ENCODE measurements at places on chromosomes 5 and 9.

DNA sequence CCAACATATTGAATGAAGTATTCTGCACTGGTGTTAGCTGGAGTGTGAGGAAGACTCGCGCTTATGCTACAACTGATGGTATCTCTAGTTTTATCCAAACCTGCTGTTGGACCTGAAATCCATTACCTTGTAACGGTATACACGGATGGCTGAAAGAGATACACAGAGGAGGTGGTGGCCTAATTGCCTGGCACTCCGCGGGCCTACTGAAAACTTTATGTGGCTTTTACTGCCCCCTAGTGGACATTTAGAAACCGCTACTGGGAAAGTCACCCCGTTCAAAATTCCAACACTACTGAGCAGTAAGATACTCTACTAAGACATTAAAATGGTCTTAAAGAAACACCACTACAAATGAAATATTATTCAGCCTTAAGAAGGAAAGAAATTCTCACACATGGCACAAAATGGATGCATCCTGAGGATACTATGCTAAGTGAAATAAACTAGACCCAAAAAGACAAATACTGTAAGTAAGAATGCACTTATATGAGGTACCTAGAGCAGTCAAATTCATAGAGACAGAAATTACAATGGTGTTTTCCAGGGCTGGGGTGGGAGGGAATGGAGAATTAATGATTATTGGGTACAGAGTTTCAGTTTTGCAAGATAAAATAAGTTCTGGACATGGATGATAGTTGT lies 100.4 kb downstream of the TTLL11 start:
- peak; percentile 14 for DNase-seq

DNA sequence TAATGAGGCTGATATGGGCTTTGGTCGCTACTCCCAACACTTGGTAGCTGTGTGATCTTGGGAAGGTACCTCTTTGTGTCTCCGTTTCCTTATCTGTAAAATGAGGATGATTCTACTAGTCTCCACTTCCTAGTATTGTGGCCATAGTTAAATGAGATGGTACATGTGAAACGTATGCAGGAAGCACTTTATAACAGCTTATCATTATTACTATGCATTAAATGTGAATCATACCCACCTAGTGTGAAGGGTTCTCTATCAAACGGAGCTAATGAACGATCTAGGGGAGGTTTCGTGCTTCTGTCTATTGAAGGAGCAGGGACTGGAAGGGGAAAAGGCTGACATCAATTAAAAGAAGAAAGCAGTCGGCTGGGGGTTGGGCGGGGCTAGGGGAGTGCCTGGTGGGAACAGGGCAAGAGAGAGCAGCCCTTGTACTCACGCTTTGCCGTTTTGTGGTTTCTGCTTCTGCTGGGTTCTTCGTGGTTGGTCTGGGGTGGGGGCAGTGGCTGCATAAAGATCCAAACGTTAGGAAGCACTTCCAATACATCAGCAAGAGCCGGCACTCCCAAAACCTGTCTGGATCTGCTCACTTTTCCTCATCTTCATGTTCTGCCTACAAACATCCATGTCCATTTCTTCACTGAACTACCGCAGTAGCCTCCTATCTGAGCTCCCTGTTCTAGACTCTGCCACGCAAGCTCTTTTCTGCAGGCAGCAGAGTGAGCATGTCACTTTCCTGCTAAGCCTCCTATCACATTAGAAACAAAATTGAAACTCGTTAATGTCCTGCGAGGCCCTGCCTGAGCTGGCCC lies 30.8 kb downstream of the LCP2 start:
- no peak for DNase-seq

DNA sequence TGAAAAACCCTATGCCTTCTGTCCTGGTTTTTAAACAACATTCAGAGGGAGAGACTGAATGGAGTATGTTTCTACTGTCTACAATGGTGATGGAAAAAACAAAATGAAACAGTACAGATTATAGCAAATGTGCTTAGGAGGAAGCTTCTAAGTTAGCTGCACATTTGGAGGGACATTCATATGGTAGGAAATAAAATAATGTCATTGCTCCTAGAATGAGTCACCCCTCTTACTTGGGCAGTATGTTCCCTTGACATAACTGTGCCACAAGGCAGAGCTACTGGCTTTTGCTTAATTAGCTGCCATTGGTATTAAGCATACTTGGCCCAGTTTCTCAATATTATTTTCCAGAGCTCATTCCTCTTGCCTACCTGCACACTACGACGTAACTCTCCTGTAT lies 128.9 kb downstream of the GDNF start:
- DNase-seq = no peak

DNA sequence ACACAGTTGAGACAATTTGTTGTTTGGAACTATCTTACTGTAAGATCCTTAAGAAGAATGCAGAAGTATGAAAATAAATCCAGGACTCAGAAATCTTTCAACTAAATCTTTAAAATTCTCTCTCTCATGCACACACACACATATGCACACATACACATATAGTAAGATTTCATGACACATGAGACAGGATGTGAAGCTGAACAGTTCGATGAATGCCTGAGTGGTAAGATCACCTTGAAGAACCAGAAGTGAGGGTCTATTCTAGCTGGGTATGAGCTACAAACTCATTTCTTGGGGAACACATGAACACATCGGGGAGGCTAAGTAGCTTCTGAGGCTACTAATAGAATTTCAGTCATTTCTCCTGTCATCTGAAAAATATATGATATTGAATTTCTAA lies 153.6 kb downstream of the TMC1 start:
- DNase-seq = no peak

- DNase-seq = no peak
These were observed 6.8 kb upstream of the LRRC14B start for GRCh38 chr5:184471-184870.

DNA sequence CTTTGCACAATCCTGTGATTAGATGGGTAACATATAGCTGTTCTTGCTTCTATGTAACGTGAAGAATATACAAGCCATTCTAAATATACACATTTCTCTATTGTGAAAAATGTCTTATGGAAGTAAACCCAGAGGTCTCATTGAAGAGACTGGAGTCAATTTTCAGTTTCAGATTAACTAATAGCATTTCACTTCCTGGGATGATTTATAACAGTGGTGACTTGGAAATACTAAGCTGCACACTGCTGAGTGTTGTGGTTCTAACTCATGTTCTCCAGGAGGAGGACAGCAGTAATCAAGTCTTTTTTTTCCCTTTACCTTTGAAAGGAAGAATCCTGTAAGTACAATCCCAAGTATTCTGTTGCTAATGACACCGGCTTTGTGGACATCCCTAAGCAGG lies 3.3 kb downstream of the CTSL start:
- no peak for DNase-seq

DNA sequence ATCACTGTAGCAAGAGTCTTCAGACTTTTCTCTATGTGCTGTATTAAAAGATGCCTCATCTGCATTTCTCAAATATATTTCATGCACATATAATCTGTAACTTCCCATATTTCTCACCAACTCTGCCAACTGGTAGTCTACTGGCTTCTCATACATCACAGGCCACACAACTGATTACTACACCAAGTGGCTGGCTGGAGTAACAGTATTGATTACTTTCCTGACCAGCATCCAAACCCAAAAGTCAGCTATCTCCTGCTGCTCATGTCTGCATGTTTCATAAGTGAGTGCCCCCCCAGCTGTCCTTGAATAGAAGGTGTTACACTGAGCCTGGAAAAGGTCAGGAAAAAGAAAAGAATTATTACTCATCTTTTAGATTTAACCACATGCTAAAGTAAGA lies 17.4 kb downstream of the ERCC8 start:
- no peak for DNase-seq

DNA sequence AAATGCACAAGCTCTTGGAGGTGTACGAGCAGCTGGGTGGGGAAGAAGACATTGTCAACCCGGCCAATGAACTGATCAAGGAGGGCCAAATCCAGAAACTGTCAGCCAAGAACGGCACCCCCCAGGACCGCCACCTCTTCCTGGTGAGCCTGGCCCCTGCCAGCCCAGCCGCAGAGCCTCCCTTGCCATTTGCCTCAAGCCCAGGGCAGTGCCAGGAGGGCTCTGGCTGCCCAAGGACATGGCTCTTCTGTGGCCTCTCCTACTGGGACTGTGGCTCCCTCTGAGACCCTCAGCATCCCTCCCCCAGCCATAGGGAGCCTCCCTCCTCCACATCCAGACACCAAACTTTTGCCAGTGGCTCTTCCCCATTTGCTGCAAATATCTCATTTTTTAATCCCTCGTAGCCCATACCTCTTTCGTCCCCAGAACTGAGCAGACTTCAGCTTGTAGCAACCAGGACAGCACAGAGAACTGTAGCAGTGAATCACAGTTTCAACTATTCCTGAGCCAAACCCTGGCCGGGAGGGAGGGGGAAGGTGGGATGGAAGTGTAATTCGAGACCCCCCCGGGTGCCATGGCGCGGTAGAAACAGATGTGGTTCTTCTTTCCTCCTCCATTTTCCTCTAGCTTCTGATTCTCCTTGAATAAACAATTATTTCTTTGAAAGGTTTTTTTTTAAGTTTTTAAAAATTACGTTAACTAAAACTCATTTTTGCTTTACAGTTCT lies 44.5 kb upstream of the SUSD3 start:
- DNase-seq = no peak

GRCh38 chr5:14234204-14234603 lies 91.1 kb downstream of the TRIO start:
- DNase-seq = no peak

DNA sequence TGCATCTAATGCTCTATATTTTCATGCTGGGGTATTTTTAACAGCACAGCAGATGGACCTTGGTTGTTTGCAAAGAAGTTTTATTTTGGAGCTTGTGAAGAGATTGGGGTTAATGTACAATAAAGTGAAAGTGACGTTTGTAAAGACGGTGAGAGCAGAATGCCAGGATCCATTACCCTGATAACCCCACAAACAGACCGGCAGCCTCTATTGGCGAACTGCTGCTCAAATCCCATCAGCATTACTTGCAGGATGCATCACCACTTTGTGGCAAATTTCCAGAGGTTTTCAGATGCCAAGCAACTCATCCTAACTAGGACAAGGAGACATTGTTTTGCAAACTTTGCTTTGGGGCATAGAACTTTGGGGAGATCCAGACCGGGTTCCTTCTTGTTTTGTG lies 383.3 kb upstream of the ZNF462 start:
- DNase-seq = no peak

DNA sequence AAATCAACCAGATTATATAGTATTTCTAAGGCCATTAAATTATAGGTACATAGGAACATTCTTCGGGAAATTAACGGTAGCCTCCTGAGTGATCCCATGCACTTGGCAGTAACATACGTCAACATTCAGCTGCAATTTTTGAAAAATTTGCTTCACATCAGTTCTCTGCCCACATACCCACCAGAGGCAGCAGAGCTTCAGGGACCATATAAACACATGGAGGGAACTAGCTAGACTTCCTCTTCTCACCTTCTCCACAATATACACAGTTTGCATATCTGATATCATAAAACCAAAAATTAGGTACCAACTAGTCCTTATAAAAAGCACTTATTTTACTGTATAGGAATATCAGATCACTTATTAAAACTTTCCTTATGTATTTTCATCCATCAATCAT lies 4.8 kb downstream of the PSIP1 start:
- DNase-seq = no peak

DNA sequence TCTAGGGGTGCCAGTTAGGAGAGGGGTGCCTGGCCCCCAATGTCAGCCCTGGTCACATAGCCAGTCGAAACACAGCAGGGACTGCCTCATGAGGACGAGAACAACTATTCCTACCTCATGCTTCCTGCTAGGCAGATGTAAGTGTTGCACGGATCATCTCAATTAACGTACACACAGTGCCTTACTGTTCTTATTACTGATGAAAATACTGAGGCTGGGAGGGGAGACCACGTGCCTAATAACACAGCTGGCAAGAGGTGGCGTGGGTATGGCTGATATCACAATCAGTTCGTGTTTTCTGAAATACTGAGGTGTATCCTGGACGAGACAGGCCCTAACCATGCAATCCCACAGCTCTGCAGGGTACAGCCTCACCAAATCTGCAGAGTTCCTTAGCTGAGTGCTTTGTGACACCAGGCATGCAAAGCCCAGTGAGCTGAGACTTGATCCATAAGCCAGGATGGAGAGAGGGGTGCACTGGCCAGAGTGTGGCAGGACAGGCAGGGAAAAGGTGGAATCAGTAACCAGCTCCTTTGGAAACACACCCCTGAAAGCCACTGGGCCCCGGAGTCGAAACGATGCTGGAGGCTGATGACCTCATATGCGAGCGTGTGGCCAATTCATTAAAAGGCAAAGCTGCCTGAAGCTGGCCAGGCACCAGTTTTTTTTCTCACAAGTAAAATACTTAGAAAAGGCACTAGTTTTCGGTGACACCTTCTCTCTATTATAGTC lies 63.9 kb downstream of the PRRT1B start:
- no peak for DNase-seq

DNA sequence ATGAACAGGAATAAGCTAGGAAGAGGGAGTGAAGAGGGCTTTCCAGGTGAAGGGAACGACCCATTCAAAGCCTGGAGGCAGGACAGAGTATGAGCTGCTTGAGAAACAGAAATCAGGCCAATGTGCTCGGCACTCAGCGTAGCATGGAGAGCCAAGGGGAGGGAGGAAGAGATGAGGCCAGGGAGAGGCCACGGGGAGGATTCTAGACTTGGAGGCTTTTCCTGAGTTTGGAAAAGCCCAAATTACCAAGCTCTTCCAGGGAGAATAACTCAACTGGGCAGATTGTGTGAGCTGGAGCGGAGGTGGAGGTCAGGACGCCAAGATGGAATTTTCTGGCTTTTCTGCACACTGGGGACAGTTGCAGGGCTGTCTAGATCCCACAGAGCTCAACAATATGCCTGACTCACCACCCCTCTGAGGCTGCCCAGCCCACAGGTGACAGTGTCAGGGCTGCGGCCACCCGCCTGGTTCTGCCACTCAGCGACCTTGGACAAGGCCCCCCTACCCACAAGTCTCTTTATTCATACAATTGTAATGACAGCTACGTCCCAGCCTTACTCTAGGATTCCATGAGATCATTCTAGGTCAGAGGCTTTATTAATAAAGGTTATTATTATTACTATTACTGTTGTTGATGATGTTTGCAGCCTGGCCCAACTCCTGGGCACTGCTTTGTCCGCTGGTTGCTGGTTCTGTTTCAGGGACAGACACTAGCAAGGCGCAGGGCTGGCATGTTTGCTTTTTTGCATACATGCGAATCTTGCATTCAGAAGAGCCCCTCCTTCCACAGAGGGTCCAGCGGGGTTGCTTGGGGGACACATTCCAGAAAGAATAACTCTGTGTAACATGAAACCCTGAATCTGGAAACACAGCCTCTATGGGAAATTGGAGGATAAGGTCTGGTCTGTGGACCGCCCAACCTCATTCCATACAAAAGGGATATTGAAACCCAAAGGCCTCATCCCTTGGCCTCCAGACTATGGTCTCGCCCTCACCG lies 9.4 kb upstream of the LMX1B start:
- no peak for DNase-seq

- no peak for DNase-seq
These were observed 79.1 kb downstream of the TRIO start for GRCh38 chr5:14222206-14222605.

- no peak for DNase-seq
These were observed 84.9 kb upstream of the BASP1 start for GRCh38 chr5:17132444-17133083.

DNA sequence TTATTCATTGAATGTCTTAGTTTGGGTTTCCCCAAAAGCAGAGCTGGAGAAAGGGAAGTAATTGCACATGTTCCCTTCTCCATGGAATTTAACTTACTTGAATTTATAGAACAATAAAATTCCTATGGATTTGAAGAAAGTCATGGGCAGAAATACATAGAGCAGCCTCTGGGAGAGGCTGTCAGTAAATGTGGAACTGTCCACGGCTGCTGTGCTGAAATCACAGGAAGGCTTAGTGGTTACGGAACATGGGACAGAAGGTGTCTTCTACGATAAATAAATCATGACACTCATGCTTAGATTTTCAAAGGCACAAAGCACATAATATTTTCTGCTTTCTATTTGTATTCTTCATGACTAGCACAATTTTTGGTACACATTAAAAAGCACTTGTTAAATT lies 440.6 kb upstream of the IZUMO3 start:
- DNase-seq = no peak
